ENCODE measurements at places on chromosomes 13 and 19.

GRCh38 chr19:1161716-1162115 lies 12.4 kb downstream of the SBNO2 start:
- no peak for DNase-seq

DNA sequence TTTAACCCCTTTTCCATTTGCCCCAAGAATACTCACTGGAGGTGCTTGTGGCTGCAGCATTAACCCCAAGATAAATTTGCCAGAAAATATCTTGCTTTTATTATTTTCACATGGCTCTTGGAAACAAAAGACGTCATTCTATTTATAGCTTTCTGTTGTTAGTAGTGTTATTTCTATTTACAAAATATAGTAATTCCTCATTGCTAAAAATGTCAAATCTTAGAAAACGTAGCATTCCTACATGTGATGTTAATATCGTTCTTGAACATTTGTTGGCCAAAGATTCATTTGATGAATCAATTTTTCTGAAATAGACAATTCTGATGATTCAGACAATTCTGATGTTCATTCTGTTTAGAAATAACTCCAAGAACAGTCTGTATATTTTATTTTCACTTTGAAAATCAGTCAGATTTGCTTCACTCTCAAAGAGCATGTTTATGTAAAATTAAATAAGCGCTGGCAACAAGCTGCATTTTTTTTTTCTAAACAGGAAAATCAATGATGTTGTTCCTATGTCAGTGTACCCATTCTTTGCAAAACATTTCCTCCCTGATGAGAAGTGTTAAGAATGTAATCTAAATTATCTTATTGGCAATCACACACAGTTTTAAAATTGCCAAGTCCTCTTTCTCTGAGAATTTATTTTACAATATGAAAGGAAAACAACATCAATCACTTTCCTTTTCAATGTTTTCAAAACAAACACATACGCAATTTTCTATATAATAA lies 334.0 kb downstream of the KCTD12 start:
- DNase-seq = no peak

- DNase-seq = no peak
Observed at GRCh38 chr13:24225930-24226329, 65.4 kb downstream of the SPATA13 start.

DNA sequence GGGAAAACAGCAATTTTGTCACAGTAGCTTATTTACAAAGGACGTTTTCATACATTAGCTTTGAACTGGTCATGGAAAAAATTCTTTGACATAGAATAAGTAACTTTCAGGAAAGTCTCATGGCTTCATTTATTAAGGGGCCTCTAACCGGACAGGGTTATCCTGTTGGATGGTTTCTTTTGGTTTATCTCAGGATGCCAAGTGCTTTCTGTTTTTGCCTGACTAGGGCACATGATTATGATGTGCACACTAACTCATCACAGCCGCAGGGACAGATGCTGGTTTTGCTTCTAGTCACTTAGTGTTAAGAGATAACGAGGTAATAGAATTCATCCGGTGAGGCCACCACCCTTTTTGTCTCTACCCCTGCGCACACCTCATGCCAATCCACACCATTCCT lies 53.0 kb downstream of the TGDS start:
- no peak for DNase-seq

All from MG63 (cell line).